Inflammatory macrophage treated with lipopolysaccharide for 1 hour (primary cell): ENCODE measurements at places on chromosomes 7 and 10.
A peak's percentile ranks its signal among the peaks of the same experiment; 100 is the strongest.

- no peak for DNase-seq
These were observed 138.2 kb upstream of the TMEM229A start for GRCh38 chr7:124171068-124171467.

GRCh38 chr10:47283101-47283630 lies 16.8 kb upstream of the GDF10 start:
- no peak for DNase-seq

- peak; percentile 87 for DNase-seq
These were observed 300.4 kb upstream of the NFE2L3 start for GRCh38 chr7:25851332-25852210.

GRCh38 chr7:94973844-94974243 lies 66.5 kb downstream of the PPP1R9A start:
- no peak for DNase-seq

DNA sequence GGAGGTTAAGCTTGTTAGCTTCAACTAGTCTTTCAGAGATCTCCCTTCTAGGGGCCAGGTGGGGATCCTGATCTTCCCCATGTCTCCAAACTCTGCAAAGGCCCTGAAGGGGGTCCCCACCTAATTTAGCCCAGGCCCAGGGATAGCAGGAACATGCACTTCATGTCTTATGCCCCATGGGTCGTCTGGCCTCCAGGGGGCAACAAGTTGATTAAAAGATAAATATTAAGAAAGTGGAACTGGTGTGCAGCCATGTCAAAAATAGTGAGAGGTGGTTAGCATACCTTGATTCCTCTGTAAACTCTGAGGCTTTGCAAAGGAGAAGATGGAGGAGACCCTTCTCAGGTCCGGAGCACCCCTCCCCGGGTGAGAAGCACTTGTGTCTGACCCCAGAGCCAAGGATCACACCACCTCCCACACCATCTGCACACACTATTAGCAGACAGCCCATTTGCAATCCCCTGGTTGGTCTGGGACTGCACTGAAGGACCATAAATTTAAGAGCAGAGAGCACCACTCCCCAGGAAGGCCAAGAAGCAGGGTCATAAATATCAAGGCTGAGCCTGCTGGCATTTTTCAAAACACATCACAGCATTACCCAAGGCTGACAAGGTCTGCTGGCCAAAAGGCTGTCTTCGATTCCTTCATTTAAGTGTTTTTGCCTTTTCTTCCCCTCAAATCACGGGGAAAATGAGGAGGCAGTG lies 44.2 kb upstream of the LRRC18 start:
- DNase-seq: no peak

- no peak for DNase-seq
These were observed 120.4 kb downstream of the ZMIZ1 start for GRCh38 chr10:79189181-79189580.

- DNase-seq: no peak
These were observed 25.8 kb downstream of the ESYT2 start for GRCh38 chr7:158803367-158803969.

DNA sequence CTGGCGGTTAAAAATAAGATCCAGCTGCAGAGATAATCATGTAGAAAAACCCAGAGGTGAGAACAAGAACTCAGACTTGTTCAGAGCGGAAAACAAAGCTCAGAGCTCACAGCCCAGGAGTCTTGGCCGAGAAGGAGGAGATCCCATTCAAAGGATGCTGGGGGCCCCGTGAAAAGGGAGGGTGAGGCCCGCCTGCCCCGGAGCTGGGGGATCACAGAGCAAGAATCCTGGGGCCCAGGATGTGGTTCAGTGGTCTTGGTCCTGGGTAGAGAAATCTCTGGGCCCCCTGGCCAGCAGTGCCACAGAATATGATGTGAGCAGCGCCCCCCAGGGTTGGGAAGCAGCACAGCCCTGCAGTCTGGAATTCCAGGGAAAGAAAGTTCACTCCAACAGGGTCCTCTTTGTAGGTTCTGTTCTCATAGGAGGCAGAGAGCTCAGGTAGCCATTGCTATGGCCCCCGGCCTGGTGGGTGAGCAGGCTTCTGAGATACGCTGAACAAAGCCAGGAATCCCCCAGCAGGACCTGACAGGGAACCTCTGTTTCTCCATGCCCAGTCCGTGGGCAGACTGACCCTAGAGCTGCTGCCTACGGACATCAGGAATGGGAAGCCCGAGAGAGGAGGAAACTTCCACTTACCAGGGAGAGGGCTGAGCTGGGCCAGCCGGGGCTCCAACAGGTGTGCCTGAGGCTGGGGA lies 77.7 kb upstream of the GNA12 start:
- peak; percentile 69 for DNase-seq

DNA sequence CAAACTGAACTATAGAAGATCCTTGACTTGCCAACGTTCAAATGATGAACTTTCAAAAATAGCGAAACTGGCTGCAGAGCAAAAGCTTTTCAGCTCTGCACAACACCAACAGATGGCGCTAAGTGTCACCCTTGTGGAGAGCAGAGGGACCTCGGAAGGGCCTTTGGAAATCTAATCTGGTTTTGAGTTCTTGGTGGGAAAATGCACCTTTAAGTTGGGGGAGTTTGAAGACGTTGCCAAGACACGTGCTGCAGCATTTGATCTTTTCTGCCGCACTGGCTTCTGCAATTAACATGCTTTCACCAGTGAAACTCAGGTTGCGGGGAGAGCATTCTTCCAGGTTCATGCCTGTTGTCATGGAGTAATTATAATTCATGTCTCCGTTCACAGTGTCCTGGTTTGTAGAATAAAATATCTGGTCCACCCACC lies 26.3 kb upstream of the WDR11 start:
- peak; percentile 25 for DNase-seq

GRCh38 chr10:71009126-71009525 lies 120.8 kb upstream of the PCBD1 start:
- no peak for DNase-seq
